ENCODE measurements at places on chromosomes 5 and 9.
A peak's percentile ranks its signal among the peaks of the same experiment; 100 is the strongest.

DNA sequence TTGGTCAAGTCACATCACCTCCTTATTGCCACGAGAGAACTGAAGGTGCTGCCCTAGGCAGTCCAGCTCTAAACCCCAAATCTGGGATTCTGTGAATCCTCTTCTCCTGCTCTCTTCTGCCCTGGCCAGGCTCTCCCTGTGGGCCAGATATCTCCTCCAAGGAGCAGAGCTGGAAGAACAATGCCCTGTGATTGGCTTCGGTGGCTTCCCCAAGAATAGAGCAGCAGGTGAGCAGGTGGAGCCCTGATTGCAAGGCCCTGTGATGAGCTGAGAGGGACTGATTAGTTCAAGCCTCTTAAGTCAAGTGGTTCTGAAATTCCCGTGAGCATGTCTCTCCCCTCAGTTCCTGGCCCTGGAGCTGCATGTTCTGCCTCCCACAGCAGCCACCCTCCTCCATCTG lies 175.3 kb upstream of the BRINP1 start:
- DNase-seq: no peak

DNA sequence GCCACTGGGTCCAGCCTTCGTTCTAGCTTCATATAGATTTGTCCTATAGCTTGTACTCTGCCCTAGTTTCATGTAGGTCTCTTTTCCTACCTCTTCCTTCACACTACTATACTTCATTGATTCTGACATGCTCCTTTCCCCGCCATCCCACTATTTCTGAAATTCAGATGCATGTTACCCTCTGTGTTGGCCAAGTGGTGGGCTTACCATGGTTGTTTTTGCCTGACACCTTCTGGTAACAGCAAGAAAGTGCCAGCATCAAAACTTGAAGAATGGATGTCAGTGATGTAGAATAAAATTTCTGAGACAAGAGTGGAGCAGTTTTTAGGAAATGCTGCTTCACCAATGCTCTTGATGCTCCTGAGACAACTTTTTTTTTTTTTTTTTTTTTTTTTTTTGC lies 19.5 kb upstream of the SERINC5 start:
- DNase-seq: no peak

GRCh38 chr9:82022121-82022520 lies 33.5 kb downstream of the SPATA31D1 start:
- DNase-seq: no peak

DNA sequence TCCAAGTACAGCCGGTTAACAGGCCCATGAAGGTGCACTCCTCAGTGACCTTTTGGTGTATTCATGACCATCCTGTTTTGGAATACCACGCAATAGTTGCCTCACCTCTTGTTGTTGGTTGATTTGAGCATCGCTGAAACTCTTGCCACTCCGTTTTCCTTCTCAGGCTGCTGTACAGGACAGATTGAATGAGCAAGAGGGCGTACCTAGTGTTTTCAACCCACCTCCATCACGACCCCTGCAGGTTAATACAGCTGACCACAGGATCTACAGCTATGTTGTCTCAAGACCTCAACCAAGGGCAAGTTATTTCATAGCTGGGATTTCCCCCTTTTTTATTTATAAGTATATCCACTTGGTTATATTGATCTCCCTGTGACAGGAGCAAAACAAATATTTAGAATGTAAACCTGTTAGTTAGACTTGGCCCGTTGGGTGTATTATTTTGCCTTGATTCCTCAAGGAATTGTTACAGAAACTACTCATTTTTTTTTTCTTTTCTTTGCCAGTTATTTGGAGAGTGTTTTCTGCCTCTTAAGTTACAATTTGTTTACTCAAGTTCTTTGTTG lies 38.1 kb downstream of the FAF2 start:
- no peak for DNase-seq

DNA sequence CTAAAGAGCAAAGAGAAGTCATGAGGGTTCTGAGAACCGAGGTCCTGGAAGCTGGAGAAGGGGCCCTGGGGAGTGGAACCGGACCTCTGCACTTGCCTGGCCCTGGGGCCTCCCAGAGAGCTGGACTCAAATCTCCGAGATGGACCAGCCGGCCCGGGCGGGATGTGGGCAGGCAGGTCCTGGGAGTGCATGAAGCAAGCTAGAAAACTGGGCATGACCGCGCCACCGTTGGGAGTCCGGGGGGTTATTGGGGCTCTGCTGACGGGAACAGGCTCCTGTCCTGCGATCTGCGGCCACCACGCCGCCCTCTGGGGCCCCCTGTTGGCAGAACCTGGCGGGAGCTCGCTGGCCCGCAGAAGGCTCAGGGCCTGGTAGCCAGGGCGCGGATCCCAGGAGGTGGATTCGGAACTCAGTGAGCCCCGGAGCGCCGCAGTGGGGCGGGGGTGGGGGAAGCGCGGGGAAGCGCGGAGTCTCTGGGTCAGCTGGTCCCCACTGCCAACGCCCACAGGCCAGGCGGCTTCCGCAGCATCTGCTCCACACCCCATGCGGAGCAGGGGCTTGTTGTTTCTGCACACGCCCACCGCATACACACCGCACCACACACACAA lies 150.6 kb downstream of the ERCC6L2 start:
- DNase-seq: no peak

- no peak for DNase-seq
Measured at GRCh38 chr9:89821081-89821480, 216.3 kb downstream of the GADD45G start.

- DNase-seq: no peak
Measured at GRCh38 chr5:140855772-140856674, at the start of gene PCDHA10. Gene PCDHA10 (plus strand): TSS chr5:140855897. CDS start chr5:140856049, 152 bp downstream.

- DNase-seq: no peak
Measured at GRCh38 chr5:104763216-104763615, 1200.6 kb upstream of the NUDT12 start.

DNA sequence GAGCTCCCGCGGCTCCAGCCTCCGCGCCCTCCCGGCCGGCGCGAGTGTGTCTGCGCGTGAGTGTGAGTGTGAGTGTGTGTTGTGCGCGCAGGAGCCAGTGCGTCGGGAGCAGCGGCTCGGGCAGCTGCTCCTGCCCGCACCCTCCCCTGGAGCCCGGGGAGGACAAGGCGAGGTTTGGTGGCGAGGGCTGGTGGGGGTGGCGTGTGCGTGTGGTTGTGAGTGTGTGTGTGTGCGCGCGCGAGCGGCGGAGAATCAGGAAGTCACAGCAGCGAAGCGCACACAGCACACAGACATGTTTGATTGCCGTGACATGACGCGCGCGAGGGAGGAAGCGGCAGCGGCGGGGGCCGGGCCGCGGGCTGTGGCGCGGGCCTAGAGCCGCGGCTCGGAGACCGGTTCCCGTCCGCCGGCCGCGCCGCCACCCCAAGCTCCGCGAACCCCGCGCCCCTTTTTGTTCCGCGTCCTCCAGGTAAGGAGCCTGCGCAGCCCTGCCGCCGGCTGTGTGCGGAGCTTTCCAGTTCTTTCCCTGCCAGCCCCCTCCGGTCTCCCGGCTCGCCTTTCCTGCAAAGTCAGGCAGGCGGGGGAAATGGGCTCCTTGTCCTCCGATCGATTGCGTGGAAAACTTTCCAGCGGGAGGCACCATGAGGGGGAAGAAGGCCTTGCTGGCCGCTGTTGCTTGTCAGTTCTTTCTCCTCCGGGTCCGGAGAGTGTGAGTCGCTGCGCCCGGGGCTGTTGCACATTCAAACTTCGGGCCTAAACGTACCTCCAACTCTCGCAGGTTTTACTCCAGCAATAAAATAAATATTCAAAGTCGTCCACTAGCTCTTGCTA lies 2.4 kb downstream of the SMARCA2 start:
- peak; percentile 47 for DNase-seq

DNA sequence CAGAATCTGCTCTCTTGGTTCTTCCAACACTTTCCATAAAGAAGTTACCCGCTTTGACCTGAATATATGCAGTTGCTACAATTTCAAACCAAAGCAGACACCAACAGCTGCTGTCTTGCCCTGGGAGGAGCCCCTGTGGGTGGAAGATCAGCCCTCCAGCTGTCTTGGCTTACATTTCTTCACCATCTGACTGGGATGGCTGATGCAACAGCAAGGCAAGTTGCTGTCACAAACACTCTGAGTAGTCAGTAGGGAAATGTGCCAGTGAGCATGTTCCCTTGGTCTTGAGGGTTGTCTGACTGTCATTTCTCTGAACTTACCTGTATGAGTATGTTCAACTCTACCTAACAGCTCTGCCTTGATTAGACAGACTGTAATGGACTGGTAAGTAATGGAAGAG lies 152.9 kb downstream of the SGCD start:
- no peak for DNase-seq

DNA sequence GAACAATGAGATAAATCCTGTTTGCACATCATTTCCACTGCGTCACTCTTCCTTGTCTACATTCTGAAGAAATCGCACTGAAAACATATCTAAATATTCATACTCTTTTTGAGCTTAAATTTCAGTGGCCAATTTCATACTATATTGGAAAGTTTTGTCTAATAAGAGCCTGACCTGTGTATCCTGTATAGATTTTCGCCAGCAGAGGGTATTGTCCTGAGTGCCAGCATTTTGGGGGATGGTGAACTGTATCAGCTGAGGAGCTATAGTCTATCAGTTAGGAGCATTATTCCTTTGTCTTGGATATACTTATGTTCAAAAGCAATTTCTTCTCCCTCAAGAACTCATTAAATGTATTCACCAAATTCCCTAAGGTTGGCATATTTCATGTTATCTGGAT lies 102.3 kb downstream of the SEMA6A start:
- DNase-seq: no peak

DNA sequence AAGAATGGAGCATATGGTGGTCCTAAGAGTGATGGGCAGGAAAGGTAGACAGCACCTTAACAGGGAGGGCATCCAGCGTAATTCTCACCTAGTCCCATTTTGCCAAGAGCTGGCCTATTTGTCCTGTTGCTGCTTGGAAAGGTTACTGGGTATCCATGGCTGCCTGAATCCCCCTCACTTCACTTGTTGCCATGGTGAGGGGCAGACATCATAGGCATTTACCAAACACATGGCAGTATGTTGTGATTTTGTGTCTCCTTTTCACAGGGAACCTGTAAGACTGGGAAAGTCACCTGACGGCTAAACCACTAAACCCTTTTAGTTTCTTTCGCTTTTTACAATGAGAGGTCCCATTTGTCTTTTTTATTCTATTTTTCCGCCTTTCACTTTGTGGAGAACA lies 227.1 kb downstream of the CD180 start:
- no peak for DNase-seq

DNA sequence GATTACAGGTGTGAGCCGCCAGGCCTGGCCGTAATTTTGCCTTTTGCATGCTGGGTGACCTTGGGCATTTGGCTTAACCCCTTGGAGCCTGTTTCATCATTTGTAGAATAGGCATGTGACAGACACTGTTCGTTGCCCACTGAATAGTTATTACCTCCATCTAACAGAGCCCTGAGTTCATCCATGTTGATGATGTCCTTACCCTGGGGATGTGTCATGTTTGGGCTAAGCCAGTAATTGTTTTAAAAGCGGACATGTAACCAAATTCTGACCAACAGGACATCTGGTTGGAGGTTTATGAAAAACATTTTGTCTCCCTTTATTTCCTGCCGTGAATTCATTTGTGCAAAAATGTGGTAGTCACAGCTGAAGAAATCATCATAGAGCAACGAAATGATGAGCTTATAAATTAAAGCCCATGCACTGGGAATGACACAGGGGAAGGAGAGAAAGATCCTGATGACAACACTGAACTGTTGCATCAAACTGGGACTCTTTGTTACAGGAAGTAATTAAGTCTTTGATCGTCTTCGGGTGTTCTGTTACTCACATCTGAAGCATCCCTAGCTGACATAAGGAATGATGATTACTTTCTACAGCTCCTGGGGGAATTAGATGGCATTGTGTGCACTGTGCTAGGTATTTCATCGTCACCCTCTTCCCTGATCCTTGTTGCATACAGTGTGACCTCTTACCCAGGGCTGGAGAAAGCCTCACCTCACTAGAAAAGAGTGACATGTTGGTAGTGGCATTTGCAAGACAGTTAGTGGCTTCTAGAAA lies 117.8 kb downstream of the FGF18 start:
- no peak for DNase-seq

DNA sequence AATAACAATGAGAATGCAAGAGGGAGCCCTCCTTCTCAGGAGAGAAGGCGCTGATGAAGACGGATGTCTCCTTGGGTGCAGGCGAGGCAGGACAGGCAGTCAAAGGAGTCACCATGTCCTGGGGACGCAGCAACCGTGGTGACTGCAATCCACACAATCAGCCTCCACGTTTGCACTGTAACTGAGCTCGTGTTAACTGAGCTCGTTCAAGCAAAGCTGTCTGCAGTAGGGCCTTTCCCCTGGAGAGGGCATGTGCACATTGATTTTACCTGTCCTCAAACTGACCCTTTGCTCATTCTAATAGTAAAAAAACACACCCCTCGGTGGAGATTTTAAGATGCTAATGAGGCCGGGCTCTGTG lies 2.8 kb downstream of the SARDH start:
- DNase-seq: no peak

- no peak for DNase-seq
Measured at GRCh38 chr5:177496727-177497291, 595 bp downstream of the PDLIM7 start.

- no peak for DNase-seq
Measured at GRCh38 chr9:2138646-2139045, 123.5 kb downstream of the SMARCA2 start.

DNA sequence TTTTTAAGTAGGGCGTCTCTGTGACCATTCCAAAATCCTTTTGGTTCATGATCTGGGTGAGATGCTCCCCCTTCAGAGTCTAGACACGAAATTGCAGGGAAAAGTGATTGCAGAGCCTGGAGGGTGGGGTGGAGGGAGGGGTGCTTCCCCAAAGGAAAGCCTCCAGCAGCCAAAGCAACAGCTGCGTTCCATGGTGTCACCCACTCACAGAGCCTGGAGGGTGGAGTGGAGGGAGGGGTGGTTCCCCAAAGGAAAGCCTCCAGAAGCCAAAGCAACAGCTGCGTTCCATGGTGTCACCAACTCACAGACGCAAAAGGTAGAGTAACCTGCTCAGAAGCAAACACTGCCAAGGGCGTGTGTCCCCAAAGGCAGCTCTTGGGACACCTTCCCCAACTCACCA lies 22.6 kb downstream of the SLC6A18 start:
- DNase-seq: no peak

DNA sequence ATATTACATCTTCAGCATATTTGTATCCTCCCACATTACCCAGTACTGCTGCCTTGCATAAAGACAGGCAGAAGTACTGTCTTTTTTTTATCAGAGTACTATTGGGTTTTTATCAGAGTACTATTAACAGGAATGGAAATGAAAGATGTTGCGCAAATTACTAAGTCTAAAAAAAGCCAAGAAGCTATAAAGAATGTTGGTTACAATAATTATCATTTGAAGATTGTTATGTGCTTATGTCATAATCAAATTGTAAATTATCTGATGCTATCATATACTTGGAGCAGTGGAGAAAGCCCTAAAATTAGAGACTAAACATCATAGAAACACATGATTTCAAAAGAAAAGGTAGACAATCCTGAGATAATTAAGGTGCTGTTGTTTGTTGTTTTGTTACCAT lies 188.8 kb downstream of the CCDC192 start:
- DNase-seq: no peak

GRCh38 chr9:126293522-126293889 lies 33.1 kb upstream of the MVB12B start:
- DNase-seq: no peak
